ENCODE measurements at places on chromosomes 12 and 14.

- no peak for DNase-seq
Observed at GRCh38 chr12:2008677-2009076, 4.4 kb upstream of the DCP1B start.

DNA sequence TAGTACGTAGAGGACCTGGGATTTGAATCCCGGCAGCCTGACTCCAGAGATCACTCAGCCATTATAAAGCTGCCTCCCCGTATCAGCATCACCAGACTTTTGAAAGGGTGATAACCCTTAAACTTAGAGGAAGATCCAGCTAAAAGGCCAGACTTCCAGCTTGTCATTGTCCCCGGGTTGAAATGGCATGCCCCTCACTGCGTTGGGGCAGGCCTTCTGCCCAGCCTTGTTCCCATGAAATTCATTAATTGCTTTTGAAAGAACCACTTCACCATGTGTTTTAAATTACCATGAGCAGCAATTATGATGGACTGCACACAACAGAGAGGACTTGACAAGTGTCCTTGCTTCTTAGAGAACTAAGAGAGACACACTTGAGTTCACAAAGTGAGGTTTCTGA is 269.6 kb upstream of the CRY1 start:
- DNase-seq: no peak

DNA sequence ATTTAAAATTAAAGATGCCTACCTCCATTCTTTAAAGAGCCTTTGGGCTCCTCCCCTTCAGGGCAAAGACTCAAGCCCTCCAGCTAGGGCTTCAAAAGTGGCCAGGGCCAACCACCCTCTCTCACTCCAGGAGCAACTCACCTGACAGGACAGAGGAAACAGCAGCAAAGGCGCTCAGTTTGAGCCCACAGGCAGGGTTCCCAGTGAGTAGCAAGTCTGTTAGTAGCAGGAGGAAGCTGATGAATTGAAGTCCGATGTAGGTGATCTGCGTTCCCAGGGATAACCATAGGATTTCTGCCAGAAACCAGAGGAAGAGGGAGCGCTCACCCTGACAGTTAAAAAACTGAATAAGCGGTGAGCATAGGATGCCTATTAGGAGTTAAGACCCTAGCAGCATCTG is 15.7 kb downstream of the GSG1 start:
- DNase-seq: no peak

GRCh38 chr12:57268264-57268663 is 17.3 kb upstream of the STAC3 start:
- DNase-seq: no peak

- no peak for DNase-seq
Observed at GRCh38 chr12:67545298-67545697, 103.2 kb upstream of the DYRK2 start.

DNA sequence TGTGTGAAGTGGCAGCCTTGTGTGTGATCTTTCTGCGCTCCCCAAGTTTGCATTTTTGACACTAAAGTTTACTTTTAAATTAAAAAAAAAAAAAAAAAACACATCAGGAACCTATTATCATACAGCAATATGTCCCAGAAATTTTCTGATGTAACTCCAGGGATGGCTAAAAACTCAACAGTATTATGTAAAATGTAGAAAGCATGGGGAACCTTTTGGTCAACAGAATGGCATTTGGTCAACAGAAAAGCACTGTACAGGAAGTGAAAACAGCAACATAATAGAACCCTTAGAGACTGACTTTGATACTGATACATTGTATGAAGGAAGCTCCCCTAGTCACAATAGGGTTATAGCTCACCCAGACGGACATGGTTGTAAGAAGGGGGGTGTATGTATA is 224.3 kb downstream of the ITPR2 start:
- no peak for DNase-seq
